ENCODE measurements at places on chromosomes 12 and 14.
A peak's percentile ranks its signal among the peaks of the same experiment; 100 is the strongest.

GRCh38 chr14:99699085-99699760 is 15.1 kb downstream of the CYP46A1 start:
- DNase-seq = no peak

DNA sequence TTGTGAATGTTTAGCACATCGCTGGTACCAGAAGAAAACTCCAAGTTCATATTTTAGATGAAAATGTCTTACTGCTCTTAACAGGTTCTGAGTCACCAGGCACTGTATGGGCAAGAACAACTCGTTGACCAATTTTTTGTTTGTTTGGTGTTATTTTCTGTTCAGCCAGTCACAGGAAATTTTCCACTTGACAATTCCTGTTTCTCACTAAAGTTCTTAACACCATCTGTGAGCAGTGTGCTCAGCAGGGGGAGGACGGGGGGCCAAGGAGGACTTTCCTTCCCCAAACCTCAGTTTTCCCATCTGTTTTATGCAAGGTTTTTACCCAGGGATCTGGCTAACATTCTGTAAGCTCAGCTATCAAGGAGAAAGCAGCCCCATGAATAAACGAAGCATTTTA is 3.0 kb downstream of the NUAK1 start:
- DNase-seq = no peak

DNA sequence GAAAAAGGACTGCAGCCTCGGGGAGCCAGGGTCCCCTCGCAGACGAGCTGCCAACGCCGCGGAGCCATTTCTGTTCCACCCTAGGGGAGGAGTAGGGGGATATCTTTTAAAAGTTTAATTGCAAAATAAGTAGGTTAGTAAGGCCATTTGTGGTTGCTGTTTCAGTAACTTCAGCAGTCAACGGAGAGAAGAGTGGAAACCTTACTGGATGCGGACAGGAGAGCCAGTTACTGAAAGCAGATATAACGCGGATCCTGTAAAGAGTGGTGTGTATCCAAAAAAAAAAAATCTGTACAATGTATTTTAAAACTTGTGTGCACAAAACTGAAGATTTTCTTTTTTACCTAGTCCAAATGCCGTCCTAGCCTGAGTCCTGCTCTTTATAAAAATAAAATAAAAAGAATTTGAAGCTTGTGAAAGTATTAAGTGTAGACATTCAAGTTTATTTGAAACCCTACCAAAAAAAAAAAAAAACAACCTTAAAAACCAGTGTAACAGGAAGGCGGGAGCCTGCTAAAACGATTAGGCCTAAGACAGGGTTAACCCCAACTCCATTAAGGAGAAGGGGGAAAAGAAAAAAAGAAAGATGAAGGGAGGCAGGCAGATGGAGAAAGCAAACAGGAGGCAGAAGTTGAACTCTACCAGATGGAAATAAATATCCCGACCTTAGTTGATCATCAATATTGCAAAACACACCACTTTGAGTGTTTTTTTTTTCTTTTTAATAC is 1.0 kb upstream of the BTG1 start:
- DNase-seq = no peak

- DNase-seq = peak; percentile 34
Observed at GRCh38 chr12:101414533-101415119, 7.1 kb upstream of the ARL1 start.

DNA sequence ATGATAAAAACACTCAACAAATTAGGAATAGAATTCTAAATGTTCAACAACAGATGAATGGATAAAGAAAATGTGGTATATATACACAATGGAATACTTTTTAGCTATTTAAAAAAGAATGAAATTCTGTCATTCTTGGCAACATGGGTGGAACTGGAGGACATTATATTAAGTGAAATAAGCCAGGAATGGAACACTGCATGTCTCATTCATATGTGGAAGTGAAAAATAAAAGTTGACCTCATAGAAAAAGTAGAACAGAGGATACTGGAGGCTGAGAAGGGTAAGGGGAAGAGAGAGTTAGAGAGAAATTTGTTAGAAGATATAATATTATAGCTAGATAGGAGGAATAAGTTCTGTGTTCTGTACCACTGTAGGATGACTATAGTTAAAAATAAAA is 35.8 kb upstream of the ZFP36L1 start:
- DNase-seq = no peak

DNA sequence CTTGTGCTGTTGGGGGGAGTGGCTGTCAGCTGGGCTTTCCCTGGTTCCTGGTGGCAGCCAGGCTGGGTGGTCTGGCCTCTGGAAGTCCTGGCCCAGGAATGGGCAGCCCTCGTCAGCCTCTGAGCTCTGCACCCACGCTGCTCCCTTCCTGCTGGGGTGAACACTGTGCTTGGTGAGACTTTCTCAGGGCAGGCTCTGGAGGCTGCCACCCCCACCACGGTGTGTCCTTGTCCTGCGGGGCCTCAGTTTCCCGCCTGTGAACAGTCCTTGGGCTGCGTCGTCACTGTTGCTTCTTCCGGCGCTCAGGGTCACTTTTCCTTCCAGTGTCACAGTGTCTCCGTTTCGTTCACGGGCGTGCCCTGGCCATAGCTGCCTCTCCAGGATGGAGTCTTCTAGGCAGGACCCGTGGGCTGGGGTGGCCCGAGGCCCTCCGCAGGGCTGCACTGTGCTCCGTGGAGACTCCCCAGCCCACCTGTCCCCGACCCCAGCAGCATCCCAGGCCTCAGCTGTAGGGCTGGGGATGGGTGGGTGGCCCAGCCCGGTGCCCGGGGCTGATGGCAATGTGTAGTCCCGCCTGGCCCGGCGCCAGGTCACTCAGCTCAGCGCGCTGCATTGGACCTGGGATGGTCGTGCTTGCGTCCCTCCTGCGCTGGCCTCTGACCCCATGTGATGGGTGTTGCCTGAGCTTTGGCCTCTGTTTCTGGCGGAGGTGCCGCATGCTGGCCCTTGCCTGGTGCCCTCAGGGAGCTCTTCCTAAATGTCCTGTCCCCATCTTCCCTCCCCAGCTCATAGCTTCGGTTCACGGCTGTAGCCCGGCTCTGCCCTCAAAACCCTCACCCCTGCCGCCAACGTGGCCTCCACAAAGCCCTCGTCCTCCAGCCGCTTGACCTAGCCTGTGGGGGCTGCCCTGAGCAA is 6.8 kb downstream of the KIF26A start:
- DNase-seq = no peak

Data from NCI-H2107 (cell line).